ENCODE measurements at places on chromosomes 3 and 15.
A peak's percentile ranks its signal among the peaks of the same experiment; 100 is the strongest.

DNA sequence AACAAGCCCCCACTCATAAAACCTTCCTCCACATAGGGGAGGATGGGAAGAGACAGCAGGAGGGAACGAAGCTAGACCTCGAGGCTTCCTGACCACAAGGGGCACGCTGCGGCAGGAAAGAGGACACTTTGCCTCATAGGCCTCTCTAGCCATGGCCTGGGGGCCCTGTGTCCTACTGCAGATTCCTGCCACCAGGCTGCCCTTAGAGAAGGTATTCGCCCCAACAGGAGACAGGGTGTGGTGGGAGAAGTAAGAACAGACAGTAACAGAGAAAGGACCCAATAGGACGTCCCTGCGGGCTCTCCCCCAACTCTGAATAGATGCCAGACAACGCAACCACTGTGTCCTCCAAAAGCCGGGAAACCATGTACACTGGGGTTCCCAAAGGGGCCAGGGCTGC, 36.8 kb downstream of the ADCY5 start:
- DNase-seq, result no peak

DNA sequence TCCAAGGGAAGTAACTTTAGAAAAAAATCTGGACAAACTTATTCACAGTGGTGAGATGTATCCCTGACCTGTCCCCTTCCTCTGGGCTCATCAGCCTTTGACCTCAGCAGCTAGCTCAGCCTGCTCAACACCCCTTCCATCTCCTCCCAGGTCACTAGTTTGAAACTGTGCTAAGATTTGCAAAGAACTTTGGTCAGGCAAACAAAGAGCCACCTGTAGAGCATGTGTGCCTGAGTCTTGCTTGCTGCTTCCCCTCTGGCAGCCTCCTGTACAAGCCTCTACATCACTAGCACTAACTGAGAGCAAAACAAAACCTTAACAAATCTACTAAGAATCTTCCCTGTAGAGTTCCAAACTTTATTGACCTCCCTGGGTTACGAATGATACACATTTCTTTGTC, 43.9 kb downstream of the NR1I2 start:
- no peak for DNase-seq

- peak; percentile 73 for DNase-seq
Observed at GRCh38 chr3:138914870-138915502, 32.0 kb downstream of the FOXL2 start.

GRCh38 chr15:88142121-88142520, 114.4 kb downstream of the NTRK3 start:
- DNase-seq, result no peak

- DNase-seq, result no peak
Observed at GRCh38 chr15:61752001-61752400, 308.2 kb downstream of the VPS13C start.

DNA sequence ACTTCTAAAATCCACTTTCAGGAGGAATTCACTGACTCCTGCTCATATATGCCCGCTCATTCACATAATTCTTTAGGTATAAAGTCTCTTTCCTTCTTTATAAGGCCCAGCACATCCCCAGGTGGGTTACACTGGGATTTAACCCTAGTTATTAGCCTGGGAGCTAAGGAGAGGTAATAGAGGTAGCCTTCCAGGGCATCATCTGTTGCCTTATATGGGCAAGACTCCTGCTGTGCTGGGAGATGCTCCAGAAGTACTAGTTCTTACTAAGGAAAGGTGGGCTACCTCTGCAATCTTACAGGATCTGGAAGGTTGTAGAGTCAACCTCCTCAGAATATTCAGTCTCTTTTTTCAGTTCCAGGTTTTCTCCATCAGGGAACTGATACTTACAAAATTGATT, 13.1 kb upstream of the IFT57 start:
- no peak for DNase-seq

DNA sequence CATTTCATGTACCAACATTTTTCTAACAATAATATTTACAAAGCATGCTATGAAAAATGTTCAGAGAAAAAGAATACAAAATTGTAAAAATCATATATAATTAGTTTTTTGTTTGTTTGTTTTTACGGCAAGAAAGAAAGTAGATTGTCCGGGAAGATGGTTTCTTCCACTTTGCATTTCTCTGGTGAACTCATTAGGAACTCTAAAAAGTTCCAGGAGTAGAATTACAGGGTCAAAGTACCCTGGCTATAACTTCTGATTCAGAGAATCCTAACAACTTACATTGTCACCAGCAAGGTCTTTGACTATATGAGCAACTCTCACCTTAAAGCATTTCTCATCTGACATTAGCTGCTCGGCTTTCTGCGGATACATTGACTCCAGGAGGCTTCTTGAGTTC, 196.7 kb downstream of the PDE8A start:
- DNase-seq, result no peak

All from EL (cell line).